Karpas-422 (cell line): ENCODE measurements at places on chromosomes 2 and 18. TPM values are rescaled to one million over a fixed set of nuclear protein-coding genes. Genes with fewer than 3 reads are reported as not detected.

Gene ROCK2
- 7.4 and 14.2 TPM in 2 replicates for total RNA-seq

Gene CPO
- not detected in 2 replicates for total RNA-seq

DNA sequence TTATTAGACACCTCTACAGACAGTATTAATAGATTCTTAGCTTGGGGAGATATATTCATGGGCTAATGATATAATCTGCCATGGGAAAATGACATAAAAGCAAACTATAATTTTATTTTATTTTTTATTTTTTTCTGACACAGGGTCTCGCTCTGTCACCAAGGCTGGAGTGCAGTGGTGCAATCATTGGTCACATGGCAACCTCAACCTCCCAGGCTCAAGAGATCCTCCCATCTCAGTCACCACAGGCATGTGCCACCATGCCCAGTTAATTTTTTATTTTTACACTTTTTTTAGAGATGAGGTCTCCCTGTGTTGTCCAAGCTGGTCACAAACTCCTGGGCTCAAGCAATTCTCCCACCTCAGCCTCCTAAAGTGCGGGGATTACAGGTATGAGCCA, 39.3 kb downstream of the RTN4 start:
- DNase-seq, result peak; percentile 63

DNA sequence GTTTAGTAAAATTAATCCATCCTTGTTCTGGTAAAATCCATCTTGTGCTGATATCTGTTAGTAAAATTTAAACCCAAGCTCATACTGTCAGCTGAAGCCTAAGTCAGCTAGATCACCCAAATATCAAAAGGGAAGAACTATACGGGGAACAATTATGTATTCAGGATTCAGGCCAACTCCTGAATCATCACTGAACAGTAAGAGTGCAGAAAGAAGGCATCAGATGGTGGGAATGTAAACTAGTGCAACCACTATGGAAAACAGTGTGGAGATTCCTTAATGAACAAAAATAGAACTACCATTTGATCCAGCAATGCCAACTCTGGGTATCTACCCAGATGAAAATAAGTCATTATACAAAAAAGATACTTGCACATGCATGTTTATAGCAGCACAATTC, 81.8 kb downstream of the RAPGEF4 start:
- DNase-seq, result no peak

DNA sequence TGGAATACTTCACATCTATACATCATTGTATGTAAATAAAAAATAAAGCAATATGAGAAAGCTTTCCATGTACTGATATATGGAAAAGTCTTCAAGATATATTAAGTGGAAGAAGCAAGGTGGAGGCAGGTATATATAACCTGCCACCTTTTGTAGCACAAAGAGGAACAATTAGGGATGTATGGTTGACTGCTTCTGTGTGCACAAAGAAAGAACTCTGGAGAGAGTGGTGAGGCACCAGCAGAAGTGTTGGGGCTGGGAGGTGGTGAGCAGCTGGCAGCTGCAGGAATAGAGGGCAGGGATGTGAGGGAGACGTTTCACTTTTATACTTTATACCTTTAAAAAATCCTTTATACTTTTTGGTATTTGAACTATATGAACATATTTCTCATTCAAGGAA, 26.1 kb downstream of the KIF5C start:
- DNase-seq, result no peak

Gene ZNF521
- not detected in 2 replicates for total RNA-seq

Gene CNGA3
- 0.07 TPM in 1 of 2 replicates, not detected in the other for total RNA-seq

DNA sequence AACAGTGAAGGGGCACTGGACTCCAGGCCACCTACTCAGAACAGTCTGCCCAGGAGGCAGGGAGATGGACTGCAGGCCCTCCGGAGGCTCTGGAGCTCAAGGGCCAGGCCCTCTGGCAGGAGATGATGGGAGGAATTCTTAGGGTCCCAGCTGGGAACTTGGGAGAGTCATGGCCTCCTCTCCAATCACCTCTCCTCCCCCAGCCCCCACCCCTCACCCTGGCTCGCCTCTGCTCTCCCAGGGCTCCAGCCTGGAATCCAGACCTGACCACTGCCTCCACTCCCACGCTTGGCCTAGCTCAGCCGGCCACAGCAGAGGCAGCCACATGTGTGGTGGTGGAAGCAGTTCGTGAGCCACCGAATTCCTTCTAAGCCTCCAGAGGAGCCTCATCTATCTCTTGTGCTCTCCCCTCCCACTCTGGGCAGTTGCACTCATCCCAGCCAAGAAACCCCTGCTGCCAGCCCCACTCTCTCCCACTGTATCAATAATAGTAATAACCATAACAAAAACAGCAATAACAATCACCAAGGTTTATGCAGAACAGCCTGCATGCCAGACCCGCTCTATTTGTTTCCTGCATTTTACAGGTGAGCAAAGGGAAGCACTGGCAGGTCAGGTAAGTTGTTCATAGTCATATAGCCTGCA, 67.4 kb downstream of the TNS1 start:
- DNase-seq, result no peak

Gene PDE11A
- total RNA-seq, result 0.52 TPM in 1 of 2 replicates, not detected in the other

DNA sequence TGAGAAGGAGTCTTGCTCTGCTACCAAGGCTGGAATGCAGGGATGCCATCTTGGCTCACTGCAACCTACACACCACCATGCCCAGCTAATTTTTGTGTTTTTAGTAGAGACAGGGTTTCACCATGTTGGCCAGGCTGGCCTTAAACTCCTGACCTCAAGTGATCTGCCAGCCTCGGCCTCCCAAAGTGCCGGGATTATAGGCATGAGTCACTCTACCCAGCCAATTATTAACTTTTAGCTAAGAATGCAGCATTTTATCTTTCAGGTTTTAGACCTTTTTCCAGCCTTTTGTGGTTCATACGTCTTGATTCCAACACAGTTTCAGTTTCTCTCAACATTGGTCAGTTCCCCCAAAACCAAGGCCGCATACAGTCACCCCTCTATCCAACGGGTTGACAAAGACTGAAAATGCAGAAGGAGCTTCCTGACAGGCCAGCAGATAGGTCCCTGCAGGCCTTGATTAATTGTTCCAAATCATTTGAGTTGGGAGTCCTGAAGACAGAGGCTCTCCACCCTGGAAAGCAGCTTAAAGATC, 262.2 kb upstream of the KLHL29 start:
- no peak for DNase-seq

Gene COL6A3
- total RNA-seq, result 0.07 TPM in 1 of 2 replicates, not detected in the other

- no peak for DNase-seq
Measured at GRCh38 chr2:149421791-149422190, 91.4 kb downstream of the LYPD6 start.

Gene SLC8A1
- not detected in 2 replicates for total RNA-seq

DNA sequence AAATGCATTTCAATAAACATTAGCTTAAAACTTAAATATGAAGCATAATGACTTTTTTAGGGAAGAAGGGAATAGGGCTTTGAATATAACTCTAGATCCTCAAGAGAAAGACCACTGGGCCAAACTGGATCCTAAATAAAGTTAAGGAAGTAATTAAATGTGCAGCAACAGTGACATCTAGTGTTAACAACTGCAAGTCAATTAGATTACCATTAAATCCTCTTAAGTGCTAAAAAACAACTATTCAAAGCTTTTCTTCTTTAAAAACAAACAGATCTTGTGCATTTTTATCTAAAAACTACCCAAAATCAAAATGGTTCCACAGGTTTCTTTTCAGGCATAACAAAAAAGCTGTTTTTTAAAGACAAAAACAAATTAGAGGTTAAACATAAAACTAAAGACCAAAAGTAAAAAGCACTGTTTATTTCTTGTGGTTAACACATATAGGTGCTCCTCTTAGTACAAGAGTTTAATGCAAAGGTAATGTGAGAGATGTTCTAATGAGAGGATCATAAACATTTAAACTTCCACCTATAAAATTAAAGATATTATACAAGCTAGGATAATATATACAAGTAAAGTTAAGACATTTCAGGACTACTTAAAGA, 111.4 kb downstream of the THADA start:
- peak; percentile 90 for DNase-seq

Gene C2orf80
- total RNA-seq, result not detected in 2 replicates

Gene DTYMK
- total RNA-seq, result 29.1 and 32.0 TPM in 2 replicates

GRCh38 chr2:20672201-20672951, 5.4 kb downstream of the GDF7 start:
- no peak for DNase-seq

- DNase-seq, result no peak
Measured at GRCh38 chr2:151043484-151043883, 218.2 kb downstream of the RBM43 start.

DNA sequence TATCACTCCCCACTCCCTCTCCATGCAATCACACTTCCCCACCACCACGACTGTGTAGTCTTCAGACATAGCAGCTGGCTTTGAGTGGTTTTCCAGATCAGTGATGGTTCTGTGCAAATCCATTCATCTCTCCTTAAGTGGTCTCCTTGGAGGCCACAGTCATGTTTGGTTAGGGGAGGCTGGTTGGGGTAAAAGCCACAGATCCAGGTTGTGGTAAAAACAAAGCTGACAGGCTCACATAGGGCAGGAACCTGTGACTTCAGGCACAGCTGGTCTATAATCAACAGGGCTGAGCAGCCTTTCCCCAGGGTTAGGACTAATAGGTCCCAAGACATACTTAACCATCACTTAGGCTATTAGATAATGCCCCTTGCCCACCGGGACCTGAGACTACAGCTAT, 46.2 kb upstream of the FZD7 start:
- DNase-seq, result no peak

Gene SERPINB12
- total RNA-seq, result not detected in 2 replicates

Gene SIX2
- not detected in 2 replicates for total RNA-seq

DNA sequence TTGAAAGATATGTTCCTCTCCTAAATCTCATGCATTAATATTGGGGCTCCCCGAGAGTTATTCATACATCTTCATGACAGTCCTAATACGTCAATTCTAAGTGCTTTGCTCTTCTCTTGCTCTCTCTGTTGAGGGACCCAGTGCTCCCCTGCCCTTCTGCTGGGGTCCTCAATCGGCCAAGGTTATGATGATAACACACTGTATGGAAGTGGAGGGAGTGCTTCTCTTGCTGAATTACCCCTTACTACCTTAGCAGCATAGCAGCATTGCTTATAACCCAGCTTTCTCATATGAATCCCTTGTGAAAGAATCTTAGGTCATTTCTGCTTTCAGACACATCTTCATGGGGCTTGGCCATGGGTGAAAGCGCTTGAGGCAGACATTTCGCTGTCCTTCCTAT, 43.2 kb downstream of the ITPRID2 start:
- DNase-seq, result no peak

DNA sequence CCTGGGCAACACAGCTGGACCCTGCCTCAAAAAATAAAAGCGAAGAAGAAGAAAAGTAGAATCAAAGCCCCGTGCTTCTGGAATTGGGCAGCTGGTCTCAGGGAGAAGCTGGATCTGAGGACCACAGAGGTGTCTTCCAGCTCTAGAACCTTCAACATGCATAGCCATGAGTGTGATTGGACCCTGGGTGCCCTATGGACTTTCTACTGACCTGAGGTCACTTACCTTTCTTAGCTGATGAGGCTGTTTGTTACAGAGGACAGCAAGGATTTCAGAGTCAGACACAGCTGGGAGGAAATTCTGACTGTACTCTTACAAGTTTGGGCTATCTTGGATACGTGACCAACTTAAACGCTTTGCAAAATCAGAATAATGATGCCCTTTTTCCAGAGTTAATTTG, 82.4 kb upstream of the GATA6 start:
- DNase-seq, result no peak
